ENCODE measurements at places on chromosomes 1 and 21.

DNA sequence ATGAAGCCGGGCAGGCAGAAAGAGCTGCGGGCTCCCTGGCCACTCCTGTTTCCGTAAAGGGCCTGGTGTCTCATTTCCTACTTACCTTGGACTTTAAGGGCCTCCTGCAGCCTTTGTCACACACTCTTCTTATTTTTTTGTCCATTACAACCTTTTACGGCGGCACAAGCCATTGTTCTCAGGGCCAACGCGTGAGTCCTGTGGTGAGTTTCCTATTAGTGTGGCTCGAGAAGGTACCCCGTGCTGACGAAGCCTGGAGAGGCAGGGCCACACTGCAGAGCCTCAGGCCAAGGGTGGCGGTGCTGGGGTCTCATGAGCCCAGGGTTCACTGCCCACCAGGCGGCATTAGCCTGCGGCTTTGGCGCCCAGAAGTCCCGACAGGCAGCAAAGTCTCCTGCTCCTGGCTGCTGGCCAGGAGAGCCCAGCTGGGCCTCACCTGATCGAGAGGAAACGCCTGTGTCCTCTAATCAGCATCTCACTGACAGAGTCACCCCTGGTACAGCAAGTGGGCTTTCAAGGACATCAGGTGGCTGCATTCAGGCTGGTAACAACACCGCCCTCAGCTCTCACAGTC, 62.0 kb downstream of the SIK1 start:
- no peak for DNase-seq

DNA sequence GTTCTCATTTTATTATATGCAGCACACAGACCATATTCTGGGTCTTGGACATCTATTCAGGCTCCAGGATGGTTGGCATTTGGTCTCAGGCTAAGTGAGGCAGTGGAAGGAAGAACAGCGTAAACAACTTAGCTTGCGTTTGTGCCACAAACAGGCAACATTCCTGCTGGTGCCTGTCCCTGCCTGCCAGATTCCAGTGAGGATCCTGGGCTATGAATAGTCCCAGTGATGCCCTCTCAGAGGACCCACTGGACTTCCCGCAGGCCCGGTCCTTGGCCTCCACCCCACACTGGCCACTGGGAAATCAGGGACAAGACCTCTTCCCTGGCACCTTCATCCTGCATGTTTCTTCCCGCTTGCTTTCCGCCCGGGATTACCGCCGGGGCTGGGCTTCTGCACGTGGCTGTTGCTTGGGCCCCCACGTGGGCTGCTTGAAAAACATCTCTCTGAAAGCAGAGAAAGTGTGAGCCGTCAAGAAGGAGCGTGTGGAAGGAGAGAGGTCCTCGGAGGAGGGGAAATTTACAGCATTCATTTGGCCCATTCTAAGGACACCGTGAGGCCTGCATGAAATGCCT, 145.1 kb upstream of the WNT4 start:
- no peak for DNase-seq

- DNase-seq, result no peak
Measured at GRCh38 chr1:162145280-162145965, 75.9 kb downstream of the NOS1AP start.

DNA sequence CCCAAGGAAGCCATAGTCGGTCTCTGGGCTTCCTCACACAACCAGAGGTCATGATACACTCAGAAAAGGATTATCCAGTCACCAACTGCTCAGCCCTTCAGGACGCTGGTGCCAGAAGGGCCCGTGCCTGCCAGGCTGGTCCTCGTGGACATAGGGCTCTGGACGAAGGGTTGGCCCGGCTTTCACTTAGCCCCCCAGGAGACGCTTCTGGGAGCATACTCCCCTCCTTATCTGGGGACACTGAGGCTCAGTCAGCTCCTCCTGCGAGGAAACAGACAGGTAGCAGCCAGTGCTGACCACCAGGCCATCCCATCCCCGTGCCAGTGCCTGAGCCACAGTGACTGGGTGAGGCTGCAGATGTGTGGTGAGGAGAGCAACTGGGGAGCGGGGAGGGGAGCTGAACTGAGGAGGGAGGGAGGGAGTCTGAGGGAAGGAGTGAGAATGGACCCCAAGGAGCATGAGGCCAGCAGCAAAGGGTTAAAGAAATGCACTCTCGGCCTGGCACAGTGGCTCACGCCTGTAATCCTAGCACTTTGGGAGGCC, 17.9 kb upstream of the LAPTM5 start:
- DNase-seq, result no peak

DNA sequence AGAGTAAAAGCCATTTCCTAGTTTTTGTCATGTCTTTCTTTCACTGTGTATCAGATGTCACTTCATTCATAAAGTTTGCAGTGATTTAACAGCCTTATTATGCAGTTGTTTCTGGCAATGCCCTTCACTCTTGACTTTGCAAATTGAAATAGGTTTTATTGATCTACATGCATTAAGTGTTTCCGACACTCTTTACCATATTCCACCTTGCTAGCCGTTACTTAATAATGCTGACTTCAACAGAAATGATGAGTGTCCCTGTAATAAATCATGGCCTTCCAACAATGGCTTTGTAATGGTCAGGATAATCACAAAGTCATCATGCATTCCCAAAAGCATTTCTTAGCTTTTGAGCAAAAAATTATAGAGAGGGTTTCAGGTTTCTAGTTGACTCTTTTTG, 236.8 kb upstream of the FMN2 start:
- DNase-seq, result no peak

Measured in HL-60 (cell line).